ENCODE measurements at places on chromosomes 3 and 15. TPM values are rescaled to one million over a fixed set of nuclear protein-coding genes. Genes with fewer than 3 reads are reported as not detected.

The ZNF197 gene
- total RNA-seq, result 17.5 TPM

DNA sequence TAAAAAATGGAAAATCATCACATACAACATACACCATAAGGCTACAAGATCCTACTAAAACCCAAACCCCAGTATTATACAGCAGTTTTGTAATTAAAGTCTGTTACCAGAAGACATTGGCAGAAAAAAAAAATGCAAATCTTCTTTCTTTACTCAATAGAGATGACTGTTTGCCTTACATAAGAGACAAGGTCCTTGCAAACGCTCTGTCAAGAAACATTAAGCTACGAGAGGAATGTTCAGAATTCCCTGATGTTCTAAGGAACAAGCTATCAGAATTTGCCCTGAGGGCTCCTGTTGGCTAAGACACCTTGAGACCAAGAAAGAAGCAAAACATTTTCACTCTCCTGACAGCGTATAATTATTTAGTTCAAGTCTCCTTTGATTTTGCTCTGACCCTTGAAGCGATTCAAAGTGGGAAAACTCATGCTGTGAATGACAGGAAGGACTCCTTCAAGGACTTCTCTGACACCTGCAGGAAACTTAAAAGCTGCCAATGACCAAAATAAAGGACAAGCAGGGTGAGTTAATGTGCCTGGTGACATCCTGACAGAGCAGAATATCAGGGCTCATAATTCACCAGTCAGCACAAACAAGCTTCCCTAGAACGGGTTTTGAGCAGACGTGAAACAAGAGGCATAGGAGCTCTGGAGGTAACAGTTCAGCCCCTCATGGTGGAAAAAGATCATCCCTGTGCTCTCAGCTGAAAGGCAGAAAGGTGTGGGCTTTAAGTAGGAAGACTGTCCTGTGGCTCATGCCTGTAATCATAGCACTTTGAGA is 2.5 kb downstream of the SCAMP2 start:
- DNase-seq, result no peak
- H3K36me3 ChIP-seq, result peaks cover 17% of the 10 kb centered on the region
- peak overlapping the region; percentile 31 for H3K4me3 ChIP-seq
- no peak overlapping the region for H3K27ac ChIP-seq
- no peaks in the 10 kb centered on the region for H3K27me3 ChIP-seq

- no peak overlapping the region for H3K4me3 ChIP-seq
- DNase-seq, result no peak
- H3K27ac ChIP-seq, result no peak overlapping the region
- H3K36me3 ChIP-seq, result peaks cover 29% of the 10 kb centered on the region
- no peaks in the 10 kb centered on the region for H3K27me3 ChIP-seq
These were observed 24.9 kb upstream of the ACAD9 start for GRCh38 chr3:128854475-128854874.

The EXD1 gene
- total RNA-seq, result not detected

DNA sequence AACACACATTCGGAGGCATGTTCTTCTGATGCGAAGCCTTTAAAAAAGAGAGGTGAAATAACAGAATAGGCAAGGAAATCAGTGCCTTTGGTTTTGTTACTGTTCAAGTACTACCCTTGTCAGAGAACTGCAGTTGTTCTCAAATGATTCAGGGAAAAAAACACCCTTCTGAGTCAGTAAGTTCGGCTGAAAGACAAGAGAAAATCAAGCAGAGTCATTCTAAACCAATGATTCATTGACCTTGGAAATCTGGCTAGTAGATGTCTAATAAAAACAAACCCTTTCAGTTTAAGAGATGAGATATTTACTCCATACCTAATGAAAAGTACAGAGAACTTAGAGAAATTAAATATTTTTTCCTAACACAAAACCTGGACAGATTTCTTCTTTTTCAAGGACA is 72.7 kb upstream of the ABI3BP start:
- H3K27me3 ChIP-seq, result no peaks in the 10 kb centered on the region
- no peaks in the 10 kb centered on the region for H3K36me3 ChIP-seq
- no peaks in the 10 kb centered on the region for H3K4me1 ChIP-seq
- no peak overlapping the region for H3K4me3 ChIP-seq
- H3K27ac ChIP-seq, result no peak overlapping the region

GRCh38 chr3:64411101-64411500 is 185.8 kb upstream of the PRICKLE2 start:
- no peaks in the 10 kb centered on the region for H3K4me1 ChIP-seq
- H3K36me3 ChIP-seq, result no peaks in the 10 kb centered on the region
- H3K27me3 ChIP-seq, result no peaks in the 10 kb centered on the region
- H3K4me3 ChIP-seq, result no peak overlapping the region

DNA sequence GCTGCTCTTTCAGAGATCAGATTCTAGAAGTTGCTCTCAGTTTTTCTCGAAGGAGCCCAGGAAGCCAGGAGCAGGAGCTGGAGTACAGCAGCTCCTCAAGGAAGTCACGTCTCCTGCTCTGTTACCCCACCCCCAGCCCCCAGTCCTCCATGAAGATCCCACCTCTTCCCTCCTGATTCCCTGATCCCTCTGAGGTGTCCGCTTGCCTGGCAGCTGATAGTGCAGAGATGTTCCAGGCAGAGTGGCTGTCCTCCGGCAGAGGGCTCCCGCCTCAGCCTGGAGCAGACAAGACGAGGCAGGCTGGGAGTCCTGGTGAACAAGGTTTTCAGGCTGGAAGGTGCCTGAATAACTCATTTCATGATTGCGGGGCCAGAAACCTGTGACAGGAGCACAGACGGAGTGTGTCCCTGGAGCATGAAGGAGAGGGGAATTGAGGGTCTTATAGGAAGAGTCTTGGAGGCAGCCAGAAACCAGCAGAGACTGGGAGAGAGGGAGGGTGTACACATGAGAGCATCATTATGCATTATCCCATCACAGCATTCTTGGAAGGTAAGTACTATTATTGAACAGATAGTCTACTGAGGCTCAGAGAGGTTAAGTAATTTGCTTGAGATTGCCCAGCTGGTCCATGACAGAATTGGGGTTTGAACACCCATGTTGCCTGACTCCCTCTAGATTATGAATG is 1.2 kb downstream of the HRH1 start:
- no peaks in the 10 kb centered on the region for H3K4me1 ChIP-seq
- DNase-seq, result peak; percentile 87
- H3K27ac ChIP-seq, result no peak overlapping the region
- no peaks in the 10 kb centered on the region for H3K36me3 ChIP-seq

The AGTR1 gene
- not detected for total RNA-seq

The GPR149 gene
- total RNA-seq, result not detected

The SOX14 gene
- 0.57 TPM for total RNA-seq

DNA sequence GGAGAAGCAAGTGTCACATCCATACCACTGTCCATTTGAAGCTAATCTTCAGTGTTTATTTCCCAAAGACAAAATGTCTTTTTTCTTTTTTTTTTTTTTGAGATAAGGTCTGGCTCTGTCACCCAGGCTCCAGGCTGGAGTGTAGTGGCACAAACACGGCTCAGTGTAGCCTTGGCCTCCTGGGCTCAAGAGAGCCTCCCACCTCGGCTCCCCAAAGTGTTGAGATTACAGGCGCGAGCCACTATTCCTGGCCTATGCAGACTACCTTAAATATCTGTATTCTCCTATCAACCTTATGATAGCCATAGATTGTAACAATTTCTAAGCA is 27.7 kb upstream of the VPS33B start:
- no peaks in the 10 kb centered on the region for H3K27me3 ChIP-seq
- H3K27ac ChIP-seq, result no peak overlapping the region
- H3K36me3 ChIP-seq, result no peaks in the 10 kb centered on the region
- DNase-seq, result no peak
- no peaks in the 10 kb centered on the region for H3K4me1 ChIP-seq

The AMOTL2 gene
- total RNA-seq, result 30.9 TPM
